Sigmoid colon (tissue), 7 donors: ENCODE measurements at places on chromosomes 7 and 10. TPM values are rescaled to one million over a fixed set of nuclear protein-coding genes. Genes with fewer than 3 reads are reported as not detected.

- no peak for DNase-seq
Measured at GRCh38 chr10:90777621-90778020, 80.2 kb downstream of the HTR7 start.

GRCh38 chr7:134813663-134814396 is 34.4 kb downstream of the CALD1 start:
- no peak for DNase-seq

GRCh38 chr7:69173341-69173740 is 424.9 kb upstream of the AUTS2 start:
- no peak for DNase-seq

DNA sequence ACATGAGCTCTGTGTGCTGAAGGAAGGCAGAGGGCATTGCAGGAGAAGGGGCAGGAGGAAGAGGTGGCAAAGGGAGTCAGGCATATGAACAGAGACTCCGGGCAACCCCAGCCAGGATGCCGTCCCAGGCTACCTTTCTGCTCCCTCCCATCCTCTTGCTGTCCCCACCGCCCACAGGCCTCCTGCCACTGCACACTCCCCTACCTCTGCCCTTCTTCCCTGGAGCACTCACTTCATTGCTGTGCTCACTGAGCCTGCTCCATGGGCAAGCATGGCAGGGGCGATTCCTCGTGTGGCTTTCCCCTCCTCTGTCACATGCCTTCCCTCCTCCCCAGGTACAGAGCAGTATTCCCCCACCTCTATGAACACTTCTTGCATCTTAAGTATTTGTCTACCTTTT is 93.4 kb downstream of the FANK1 start:
- no peak for DNase-seq

- DNase-seq, result no peak
Measured at GRCh38 chr10:34655286-34656170, 159.6 kb downstream of the PARD3 start.

- no peak for DNase-seq
Measured at GRCh38 chr10:85603151-85603940, 763.2 kb downstream of the GRID1 start.

- DNase-seq, result peak; percentile 39
Measured at GRCh38 chr7:157544980-157545680, 208.3 kb downstream of the DNAJB6 start.

- DNase-seq, result no peak
Measured at GRCh38 chr7:65430344-65431186, 56.9 kb downstream of the ZNF92 start.

DNA sequence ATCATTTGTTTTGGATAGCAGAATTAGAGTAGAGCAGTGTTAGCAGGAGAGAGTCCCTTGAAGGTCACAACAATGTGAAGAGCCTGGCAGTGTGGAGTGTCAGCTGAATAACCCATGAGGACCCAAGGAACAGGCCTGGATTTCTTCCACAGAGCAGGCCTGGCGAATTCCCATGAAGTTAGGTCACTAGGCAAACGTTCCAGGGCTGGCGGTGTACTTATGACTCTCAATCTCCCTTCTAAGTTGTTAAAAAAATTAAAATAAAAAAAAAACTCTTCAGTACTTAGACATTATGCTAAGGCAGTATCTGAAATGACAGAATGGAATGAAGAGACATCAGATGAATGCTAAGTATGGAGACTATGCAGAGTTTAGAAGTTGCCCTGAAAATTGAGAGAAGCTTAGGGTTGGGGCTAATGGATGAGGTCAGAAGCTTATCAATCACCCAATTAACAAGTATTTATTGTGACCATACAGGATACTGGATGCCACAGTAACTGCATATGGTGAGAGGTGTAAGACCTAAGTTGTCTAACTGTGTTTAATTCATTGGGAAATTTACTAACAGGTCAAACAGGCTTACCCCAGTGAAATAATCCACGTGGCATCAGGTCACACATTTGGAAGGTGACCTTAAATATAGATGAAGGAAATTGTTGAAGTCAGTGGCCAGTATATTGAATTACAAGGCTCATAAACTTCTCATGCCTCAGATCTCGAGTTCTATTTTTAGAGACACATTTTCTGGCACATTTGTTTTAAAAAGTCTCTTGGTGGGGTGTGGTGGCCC is 126.2 kb upstream of the NRP1 start:
- peak; percentile 78 for DNase-seq

DNA sequence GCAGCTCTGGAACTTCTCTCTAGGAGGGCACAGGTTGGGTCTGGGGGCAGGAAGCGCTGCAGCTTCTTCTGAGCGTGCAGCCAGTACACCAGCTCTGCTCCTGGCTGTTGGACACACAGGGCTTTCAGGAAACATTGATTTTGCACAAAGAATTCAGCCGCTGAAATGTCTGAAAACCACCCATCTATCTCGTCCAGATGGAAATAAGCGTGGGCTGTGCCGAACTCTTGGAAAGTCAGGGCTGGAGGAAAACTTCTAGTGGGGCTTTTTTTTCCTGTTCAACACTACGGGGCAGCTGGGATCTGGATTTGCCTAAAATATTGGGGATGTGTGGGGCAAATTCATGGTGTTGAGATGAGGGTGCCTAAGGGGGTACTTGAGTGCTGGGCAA is 31.2 kb downstream of the PALD1 start:
- DNase-seq, result no peak

DNA sequence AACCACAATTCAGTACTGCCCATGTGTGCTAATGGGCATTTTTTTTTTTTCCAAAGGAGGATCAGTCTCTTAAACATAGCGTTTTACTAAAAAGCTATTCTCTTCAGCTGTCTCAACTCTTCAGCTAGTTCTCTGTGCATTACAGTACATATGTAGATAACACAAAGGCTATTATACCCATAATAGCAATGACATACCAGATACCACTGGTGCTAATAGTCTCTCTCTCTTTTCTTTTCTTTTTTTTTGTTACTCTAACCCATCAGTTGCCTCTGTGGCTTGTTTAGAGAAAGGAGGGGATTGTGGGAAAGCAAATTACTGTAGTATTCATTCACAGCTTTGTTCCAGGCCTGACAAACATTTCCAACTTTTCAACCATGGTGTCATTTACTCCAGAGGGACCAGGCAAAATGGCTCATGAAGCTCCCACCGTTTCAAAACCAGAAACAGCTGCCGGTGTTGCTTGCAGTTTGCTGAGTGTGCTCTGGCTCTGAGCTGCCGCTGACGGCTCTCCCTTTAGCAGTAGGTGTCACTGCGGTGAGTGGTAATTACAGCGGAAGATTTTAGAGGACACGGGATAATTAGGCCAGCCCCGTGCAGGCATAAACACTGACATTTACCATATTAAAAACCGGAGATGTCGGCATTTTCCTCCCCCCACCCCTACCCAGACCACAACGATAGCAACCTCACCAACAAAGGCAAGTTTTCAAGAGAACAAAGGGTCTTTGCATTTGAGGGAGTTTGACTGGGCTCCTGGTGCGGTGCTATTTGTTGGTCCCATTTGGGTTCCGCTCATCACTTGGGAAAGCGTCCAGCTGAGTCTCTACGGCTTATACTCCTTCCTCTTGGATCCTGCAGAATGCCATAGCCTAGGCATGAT is 1005.5 kb downstream of the KCNMA1 start:
- DNase-seq, result no peak

DNA sequence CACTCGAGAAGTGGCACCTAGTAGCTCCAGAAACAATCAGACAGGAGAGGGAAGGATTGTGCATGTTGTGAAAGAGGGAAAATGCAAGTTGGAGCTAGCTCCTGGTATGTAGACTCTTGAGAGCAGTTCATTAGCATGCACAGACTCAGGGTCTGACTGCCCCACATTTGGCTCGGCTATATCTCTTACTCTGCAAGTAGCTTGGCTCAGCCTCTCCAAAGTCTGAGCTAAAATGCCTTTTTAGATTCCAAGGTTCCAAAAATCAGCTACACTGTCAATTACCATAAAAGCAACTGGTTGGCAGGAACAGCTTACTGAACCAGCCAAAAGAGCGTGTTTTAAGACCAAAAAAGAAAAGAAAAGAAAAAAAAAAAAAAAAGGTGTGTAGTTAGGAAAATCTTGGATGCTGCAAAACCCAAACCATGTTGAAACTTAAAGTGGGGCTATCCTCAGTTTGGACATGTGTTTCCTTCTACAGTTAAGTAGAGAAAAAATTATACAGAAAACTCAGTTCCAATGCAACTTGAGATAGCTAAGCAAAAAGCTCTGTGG is 65.5 kb downstream of the MKX start:
- no peak for DNase-seq

Gene EGFR
- total RNA-seq, result 35.6 TPM

Gene CPEB3
- 7.7 TPM for total RNA-seq

Gene TACC2
- total RNA-seq, result 64.2 TPM

Gene LYZL2
- not detected for total RNA-seq

Gene RARRES2
- 342 TPM for total RNA-seq
